Stimulated activated CD4-positive, alpha-beta T cell treated with anti-CD3 and anti-CD28 coated beads, Interleukin-15, amount 100 ng/mL, for 48 hours (primary cell): ENCODE measurements at places on chromosomes 12 and 14.
A peak's percentile ranks its signal among the peaks of the same experiment; 100 is the strongest.

DNA sequence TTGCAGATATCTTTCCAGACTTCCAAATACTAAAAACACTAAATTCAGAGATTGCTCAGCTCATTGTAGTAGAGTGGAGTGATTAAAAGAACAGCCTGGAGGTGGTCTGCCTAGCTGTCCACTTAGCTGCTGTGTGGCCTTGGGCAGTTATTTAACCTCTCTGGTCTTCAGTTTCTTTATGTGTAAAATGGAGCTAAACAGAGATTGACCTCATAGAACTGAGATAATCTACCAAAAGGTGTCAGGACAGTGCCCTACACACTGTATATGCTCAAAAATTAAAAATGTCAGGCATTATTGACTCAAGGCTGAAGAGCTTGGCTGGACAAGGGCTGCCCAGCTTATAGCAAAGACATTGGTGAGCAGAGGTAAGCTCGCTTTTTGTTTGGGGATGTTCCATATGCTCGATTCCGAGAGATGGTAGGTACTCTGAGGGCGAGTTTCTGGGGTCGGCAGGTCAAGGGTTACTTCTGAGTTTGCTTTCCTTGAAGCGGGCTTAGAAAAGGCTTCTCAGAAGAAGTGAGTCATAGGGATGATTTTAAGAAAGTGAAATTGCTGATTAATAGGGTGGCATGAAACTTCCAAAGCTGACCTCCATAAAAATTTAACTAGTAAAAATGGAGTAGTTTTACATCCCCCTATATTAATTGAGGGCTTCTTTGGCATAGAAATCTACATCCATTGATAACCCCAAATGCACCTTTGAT, 107.5 kb downstream of the GPATCH2L start:
- no peak for DNase-seq

DNA sequence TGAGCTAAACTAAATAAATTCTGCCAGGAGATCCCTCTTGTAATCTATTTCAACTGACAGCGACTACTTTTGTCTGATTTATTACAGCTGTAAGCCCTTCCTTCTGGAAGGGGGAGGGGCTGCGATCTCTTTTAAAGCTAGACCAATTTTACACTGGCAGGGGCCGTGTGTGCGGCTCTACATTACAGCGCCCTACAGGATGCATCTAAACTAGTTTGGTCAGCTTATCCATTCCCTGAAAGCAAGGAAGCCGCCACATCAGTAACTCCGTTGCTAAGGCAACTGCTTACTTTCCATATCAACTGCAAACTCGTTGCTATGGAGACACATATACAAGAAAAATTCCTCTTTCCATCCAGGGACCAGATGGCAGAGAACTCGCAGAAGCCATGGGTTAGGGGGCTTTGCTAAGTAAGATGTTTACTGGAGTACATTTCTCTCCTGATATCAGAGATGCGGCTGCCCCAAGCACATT, 17.4 kb downstream of the FOXN3 start:
- no peak for DNase-seq

- DNase-seq, result no peak
Measured at GRCh38 chr12:91618281-91618680, 435.7 kb upstream of the DCN start.

- no peak for DNase-seq
Measured at GRCh38 chr14:23572836-23573235, 5.2 kb upstream of the AP1G2 start.

DNA sequence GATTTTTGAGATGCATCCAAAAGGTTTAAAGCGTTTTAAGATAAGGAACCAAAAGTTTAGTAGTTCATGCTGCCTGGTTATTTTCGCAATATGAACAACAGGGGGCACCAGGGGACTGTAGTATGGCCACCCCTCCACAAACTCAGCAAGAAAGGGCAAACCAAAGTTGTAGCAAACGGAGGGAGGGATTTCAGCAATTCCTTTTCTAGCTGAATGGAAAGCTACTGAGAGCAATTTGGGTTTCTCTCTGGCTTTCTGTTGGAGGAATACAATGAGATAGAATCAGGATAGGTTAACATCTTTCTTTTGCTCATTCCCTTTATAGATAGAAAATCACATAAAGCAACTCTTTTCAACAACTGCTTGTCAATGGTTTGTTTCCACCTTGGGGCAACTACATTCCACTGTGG, 62.5 kb downstream of the DRAM1 start:
- DNase-seq, result peak; percentile 17

DNA sequence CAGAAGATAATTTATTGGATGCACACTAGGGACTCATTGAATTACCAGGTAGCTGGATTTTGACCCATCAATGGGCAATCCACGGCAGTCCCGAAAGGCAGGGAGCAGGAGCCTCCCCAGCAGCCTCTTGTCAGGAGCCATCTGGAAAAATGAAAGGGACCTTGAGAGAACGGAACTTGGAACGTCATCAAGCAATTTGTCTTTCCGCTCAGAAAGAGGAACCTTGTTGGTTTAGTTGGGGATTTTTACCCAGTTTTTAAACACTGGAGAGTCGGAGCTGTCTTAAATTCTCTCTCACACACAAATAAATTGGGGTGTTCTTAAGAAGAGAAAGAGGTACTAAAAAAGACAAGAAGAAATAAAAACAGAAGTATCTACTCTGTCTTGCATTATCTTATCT, 1351.7 kb upstream of the TMEM132C start:
- DNase-seq, result no peak

- no peak for DNase-seq
Measured at GRCh38 chr12:81137801-81138200, 59.9 kb downstream of the ACSS3 start.

GRCh38 chr14:68561531-68562007, 231.3 kb downstream of the ZFP36L1 start:
- DNase-seq, result no peak

- DNase-seq, result no peak
Measured at GRCh38 chr14:58584383-58584782, 53.4 kb upstream of the DACT1 start.

DNA sequence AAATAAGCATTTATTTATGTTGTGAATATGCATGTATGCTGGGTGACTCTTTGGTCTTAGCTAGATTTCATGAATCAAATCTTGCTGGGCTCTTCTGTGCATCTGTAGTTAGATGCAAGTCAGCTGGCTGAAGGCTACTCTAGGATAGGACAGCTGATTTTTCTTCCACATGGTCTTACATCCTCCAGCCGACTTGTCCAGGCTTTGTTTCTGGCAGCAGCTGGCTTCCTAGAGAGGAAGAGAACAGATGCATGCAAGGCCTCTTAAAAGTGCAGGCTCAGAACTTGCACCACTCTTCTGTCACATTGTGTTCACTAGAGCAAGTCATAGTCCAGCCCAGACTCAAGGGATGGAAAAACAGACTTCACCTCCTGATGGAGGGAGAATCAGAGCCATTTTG, 435.4 kb upstream of the STXBP6 start:
- DNase-seq, result no peak

GRCh38 chr12:77924703-77925102, 94.0 kb downstream of the NAV3 start:
- no peak for DNase-seq

- DNase-seq, result no peak
Measured at GRCh38 chr12:127268706-127269425, 998.1 kb upstream of the TMEM132C start.

GRCh38 chr14:105093038-105093430, 27.8 kb upstream of the GPR132 start:
- no peak for DNase-seq

GRCh38 chr12:53701518-53702264, 25.6 kb downstream of the CALCOCO1 start:
- DNase-seq, result peak; percentile 63

GRCh38 chr12:40168868-40169267, 55.9 kb upstream of the LRRK2 start:
- DNase-seq, result no peak

- DNase-seq, result no peak
Measured at GRCh38 chr14:91732859-91733477, 1.1 kb upstream of the CATSPERB start.

DNA sequence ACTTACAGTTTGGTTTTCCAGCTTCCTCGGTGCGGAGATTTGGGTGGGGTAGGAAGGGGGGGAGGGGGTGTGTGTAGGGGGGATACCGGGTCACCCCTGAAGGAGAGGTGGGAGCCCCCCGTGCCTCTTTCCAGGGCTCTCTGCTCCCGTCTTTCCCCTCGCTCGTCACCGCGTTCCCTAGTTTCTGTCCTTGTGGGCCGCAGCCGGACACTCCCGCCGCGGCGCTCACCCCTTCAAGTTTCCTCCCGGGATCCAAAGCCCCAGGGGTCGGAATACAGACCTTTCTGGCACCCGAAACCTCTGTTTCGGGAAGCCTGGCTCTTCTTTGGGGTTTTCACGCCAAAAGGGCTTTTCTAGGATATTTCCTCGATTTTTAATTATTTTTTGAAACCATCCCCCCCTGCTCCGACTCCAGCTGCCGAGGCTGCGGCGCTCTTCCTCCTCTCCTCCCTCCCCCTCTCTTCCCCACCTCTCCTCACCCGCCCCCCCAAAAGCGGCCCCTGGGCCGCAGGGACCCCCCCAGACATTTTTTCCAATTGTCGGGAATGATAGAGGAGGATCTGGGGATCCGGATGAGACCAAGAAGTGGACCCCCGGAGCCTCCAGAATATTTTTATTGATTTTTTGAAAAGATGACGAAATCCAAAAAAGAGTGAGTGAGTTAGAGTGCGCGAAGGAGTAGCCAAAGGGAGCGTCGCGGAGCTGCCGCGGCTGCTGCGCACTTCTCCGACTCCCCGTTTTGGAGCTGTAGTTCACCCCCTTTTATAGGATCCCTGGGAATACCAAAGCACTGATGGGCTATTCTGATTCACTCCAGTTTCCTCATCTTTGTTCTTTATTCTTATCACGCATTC, 1.7 kb downstream of the CCND2 start:
- no peak for DNase-seq

- DNase-seq, result no peak
Measured at GRCh38 chr12:130335517-130336392, 1.9 kb upstream of the PIWIL1 start.

DNA sequence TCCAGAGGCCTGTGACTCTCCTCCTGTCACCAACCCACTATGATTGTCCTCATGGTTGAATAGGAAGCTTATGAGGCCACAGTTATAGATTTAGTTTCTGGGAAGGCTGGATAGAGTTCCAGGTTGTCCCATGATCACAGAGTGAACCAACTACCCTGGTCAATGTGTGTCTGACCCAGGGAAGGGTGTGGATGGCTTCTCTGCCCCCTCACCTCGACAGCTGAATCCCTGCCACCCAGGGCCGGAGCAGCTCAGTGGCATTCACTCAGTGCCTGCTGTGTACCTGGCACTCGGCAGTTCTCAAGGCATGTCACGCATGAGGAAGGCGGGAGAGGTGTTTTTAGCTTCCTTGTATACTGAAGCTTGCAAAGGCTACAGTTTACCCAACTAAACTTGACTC, 43.2 kb downstream of the JDP2 start:
- DNase-seq, result no peak

- DNase-seq, result peak; percentile 31
Measured at GRCh38 chr12:7460375-7461259, 16.7 kb upstream of the CD163L1 start.

DNA sequence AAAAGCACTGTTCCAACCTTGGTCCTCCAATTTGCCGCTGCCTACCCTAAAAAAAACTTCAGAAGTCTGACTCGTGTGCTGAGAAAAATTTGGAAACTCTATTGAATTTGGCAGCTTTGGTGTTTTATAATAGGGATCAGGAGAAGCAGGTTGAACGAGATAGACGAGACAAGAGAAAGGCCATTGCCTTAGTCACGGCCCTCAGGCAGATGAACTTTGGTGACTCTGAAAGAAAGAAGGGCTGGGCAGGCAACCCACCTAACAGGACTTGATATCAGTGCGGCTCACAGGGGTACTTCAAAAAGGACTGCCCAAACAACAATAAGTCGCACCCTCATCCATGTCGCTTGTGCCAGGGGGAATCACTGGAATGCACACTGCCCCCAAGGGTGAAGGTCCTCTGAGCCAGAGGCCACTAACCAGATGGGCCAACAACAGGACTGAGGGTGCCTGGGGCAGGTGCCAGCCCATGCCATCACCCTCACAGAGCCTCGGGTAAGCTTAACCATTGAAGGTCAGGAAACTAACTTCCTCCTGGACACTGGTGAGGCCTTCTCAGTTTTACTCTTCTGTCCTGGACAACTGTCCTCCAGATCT, 102.5 kb upstream of the SSTR1 start:
- no peak for DNase-seq

DNA sequence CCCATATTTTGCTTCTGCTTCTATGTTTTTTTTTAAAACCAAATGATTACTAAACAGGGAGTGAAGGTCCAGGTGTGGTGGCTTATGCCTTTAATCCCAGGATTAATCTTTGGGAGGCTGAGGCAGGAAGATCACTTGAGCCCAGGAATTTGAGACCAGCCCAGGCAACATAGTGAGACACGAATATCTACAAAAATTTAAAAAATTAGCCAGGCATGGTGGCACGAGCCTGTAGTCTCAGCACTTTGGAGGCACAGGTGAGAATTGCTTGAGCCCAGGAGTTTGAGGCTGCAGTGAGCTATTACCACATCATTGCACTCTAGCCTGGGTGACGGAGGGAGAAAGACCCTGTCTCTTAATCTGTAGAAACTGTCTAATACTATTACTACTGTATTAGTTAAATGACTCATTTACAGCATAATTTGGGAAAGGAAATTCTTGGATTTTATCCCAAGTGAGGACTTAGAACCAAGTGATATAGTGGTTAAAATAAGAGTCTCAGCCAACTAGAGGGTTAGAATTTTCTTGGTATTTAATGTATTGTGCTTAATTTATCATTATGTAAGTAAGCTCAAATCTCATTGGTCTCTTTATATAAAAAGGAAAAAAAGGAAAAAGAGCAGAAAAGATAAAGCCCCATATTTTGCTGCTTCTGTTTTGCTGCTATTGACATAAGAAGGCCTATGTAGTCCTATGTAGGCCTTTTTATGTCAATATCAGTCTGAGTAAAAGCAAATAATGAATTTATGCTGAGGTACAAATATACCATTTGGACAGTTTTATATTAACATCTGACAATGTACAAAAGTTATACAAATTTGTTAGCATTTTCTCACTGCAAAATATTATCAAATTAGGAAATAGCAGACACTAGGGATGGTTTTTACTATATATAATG, 163.4 kb downstream of the RAD51B start:
- no peak for DNase-seq

DNA sequence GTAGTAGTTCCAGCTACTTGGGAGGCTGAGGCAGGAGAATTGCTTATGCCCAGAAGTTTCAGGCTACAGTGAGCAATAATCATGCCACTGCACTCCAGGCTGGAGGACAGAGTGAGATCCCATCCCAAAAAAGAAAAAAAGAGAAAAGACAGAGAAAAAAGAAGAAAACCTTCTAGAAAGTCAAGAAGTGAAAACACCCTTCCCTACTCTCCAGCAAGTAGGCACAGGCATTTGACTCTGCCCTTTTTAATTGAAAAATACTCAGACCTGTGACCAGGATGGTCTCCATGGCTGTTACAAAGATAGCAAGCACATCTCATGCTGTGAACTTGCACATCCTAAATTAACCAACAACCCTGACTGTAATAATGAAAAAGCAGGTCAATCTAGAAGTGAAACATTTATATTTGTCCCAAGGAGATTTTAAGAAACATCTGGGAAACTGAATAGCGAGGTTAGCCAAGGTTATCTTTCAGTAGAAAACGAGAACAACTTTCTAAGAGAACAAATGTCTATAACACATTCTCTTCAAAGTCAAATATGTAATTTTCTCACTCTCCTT, 2.0 kb downstream of the TMTC1 start:
- DNase-seq, result no peak

- no peak for DNase-seq
Measured at GRCh38 chr12:89992668-89993451, 284.2 kb upstream of the ATP2B1 start.
